Right ventricle myocardium inferior (tissue), 1 donor: ENCODE measurements at places on chromosomes 11 and 22. TPM values are rescaled to one million over a fixed set of nuclear protein-coding genes. Genes with fewer than 3 reads are reported as not detected.

DNA sequence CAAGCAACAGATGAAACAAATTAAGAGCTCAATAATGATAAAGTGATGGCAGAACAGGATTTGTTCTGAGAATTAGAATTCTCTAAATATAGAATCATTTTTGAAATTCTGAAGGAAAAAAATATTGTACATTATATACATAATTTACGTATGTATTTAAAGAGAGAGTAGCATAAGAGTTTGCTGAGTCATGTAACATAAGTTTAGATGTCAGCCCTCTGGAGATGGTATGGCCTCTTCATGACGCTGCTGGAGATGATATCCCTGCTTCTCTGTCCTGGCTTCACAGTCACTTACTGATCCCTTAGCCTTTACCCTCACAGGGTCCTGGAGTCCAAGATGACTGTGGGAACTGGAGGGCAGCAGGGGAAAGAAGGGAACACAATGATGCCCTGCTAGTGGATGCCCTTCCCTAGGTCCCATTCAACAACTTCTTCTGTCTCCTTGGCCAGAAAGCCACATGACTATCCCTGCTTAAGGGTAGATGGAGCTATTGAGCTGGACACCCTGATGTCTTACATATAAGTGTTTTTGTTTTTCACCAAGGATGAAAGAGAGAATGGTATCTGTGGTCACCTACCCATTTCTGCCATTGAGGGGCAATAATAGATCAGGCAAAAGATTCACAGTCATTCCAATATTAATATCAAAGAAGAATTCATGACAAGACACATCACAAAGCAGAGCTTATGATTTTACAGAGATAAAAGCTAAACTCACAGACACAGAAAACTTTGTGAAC is 753.1 kb downstream of the TBC1D22A start:
- DNase-seq, result no peak

Gene LRRN4CL
- 4.5 TPM for total RNA-seq

DNA sequence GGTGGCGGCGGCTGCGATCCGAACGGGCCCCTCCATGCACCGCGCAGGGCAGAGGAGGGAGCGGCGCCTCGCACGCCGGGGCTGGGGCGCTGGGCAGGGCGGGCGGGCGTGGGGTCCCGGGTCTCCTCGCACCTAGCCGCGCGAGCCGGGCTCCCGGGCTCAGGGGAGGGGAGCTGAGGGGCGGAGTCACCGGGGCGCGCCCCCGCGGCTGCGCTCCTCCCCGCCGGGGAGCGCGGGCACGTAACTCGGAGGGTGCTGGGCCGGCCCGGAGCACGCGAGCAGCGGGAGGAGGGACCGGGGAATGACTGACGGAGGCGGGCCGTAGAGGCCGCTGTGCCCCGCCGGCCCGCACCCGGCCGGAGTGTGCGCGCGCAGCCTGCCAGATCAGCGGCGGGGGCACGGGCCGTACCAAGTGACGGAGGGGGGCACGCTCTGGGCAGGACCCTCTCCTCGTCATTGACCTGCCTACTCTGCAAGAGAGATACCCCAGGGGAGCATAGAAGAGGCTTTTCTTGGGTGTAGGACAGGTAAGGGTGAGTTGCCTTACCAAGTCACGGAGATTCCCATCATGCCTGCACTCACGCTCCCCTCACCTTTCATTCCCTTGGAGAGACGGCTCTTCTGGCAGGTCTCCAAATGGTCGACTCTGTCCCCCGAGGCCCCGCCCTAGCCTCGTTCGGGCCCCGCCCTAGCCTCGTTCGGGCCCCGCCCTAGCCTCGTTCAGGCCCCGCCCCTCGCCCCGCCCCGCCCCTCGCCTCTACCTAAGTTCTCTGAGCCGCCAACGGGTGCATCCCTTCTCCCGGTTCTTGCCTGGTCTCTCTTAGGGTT is at the start of gene CDON:
Gene CDON (minus strand): TSS at position 188 of the 828 bp plus-strand sequence. CDS start 39,390 bp downstream, outside the sequence.
- DNase-seq, result peak; percentile 94

Gene SIPA1
- total RNA-seq, result 28.2 TPM

DNA sequence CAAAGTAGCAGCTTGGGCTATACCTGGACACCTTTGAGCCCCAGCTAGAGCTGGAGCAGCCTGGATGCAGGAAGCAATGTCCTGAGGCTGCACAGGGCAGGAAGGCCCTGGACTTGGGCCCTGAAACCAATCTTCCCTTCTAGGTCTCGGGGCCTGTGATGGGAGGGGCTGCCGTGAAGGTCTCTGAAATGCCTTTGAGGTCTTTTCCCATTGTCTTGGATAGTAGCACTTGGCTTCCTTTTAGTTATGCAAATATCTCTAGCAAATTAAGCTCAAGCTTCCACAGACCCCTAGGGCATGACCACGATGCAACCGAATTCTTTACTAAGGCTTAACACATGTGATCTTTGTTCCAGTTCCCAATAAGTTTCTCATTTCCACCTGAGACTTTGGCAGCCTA is 40.0 kb downstream of the LINC01488 start:
- no peak for DNase-seq

DNA sequence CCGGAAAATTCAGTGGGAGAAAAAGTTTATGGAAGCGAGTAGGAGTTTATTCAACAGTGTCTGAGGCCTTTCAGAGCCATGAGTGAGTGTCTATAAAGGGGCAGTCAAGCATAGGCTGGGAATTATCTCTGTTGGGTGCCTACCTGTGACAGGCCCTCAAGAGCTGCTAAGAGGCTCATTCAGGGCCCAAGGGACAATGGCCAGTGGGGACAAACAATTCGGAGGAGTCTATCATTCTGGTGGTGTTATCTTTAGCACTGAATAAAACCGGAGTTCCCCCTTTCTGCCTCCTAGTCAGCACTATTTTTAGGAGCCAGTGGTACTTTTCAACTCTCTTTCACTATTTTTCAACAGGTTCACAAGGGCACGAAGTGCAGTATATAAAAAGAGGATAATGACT is 89.5 kb upstream of the HTATIP2 start:
- DNase-seq, result no peak

GRCh38 chr11:26027887-26028286 is 304.0 kb upstream of the ANO3 start:
- no peak for DNase-seq

- DNase-seq, result no peak
Observed at GRCh38 chr11:128299132-128299726, 288.1 kb downstream of the ETS1 start.

Gene CCDC81
- total RNA-seq, result 0.22 TPM

DNA sequence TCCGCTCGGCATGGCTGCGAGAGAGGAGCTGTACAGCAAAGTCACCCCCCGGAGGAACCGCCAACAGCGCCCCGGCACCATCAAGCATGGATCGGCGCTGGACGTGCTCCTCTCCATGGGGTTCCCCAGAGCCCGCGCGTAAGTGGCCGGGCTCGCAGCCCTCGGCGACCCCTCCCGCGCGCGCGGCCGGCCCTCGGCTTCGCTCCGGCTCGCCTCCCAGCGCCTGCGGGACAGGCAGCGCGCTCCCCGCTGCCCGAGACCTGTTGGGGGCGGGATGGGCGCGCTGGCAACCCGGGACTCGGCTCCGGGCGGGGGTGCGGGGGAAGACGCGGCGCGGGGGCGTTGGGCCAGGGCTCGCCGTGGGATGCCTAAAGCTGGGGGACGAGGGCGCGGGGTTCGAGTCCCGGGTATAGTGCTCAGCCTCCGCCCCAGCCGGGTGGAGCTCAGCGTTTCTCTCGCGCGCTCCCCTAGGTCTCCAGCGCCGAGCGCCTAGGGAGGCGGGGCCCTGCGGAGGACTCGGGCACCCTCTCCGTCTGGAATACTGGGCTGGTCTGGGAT is 630 bp downstream of the UBASH3B start:
- DNase-seq, result peak; percentile 77

- no peak for DNase-seq
Observed at GRCh38 chr11:13955971-13956421, 6.5 kb upstream of the SPON1 start.

DNA sequence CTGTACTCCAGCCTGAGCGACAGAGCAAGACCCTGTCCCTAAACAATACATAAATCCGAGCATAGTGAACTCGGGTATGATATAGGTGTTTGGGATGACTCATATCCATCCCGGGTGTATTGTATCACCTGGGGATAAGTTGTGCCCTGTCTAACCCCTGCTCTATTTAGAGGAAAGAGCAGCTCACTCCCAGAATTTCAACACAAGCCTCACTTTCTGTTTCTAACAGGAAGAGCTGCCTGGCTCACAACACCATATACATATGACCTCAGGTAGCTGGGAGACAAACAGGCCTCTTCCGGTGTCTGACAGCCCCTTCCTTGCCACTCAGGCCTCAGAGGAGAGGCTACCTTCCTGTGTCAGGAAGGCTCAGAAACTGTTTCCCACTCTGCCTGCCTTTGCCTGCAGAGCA is 9.9 kb upstream of the MICALL1 start:
- no peak for DNase-seq

Gene THYN1
- 36.8 TPM for total RNA-seq

DNA sequence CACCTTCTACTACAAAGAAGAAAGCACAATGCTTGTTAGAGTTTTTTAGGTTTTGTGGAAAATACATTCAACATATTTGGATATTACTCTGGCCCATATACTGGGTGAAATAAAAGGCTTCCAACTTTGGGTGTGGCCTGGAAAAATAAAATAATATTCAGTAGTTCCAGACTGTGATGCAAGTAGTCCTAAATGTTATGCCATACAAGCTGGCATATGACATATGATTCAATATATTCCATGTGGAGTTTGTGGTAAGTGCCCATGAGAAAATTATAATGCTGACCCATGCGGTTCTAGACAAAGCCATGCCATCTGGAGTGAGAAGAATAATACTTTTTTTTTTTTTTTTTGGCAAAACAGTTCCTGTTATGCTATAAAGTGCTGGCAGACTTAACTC is 683.3 kb downstream of the LUZP2 start:
- DNase-seq, result no peak

Gene GAL3ST1
- total RNA-seq, result 0.19 TPM

Gene TMEM132A
- 6.3 TPM for total RNA-seq

- DNase-seq, result no peak
Observed at GRCh38 chr11:11409901-11410300, 56.9 kb upstream of the CSNK2A3 start.

DNA sequence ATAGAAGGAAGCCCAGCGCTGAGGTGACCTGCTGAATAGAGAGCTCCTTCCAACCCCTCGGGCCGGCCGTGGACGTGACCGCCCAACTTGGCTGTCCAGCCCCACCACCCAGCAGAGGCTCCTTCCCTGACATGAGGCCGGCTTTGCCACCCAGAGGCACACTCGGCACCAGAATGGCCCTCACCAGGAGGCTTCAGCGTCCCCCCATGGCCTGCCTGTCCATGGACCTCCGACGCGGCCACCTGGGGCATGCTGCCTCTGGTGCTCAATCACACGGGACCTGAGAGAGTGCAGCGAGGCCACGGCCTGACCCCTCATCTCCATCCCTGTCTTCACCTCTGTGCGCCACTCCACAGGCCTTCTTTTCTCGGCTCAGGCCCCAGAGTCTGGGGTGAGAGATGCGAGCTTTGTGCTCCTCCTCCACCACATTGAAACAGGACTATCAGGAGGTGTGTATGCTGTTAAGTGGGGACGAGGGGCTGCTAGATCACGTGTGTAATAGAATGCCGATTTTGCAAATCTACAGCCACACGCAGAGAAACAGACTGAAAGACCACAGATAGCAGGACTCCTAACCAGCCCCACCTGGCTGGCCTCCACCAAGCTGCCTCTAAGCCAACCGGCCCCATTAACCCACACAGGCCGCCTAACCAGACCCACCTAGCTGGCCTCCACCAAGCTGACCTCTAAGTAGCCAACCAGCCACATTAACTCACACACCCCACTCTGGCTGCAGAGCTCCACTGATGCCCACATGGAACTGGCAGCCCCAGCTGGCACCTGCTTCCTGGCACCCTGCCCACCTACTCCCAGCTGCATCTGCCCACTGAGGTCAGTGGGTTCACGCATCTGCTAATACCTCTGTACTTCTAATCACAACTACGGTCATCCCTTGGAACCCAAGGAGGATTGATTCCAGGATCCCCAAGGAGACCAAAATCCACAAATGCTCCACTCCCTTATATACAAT is 20.7 kb downstream of the LINC01488 start:
- DNase-seq, result no peak

DNA sequence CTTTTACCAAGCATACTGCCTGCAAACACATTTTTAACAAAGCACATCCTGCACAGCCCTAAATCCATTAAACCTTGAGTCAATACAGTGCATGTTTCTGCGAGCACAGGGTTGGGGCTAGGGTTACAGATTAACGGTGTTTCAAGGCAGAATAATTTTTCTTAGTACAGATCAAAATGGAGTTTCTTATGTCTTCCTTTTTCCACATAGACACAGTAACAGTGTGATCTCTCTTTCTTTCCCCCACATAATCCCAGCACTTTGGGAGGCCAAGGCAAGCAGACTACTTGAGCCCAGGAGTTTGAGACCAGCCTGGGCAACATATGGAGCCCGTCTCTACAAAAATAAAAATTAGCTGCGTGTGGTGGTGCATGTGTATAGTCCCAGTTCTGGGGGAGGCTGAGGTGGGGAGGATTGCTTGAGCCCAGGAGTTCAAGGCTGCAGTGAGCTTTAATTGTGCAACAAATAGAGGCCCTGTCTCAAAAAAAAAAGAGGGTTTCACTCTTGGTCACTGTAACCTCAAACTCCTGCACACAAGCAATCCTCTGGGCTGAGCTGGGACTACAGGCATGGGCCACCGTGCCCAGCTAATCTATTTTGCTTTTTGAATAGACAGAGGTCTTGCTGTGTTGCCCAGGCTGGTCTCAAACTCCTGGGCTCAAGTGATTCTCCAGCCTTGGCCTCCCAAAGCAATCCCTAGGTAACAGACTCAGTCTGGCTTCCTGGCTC is 19.7 kb upstream of the SLC3A2 start:
- no peak for DNase-seq

GRCh38 chr11:37503411-37504059 is 905.5 kb upstream of the RAG2 start:
- no peak for DNase-seq

GRCh38 chr11:2156416-2157182 is 4.4 kb downstream of the INS start:
- no peak for DNase-seq

DNA sequence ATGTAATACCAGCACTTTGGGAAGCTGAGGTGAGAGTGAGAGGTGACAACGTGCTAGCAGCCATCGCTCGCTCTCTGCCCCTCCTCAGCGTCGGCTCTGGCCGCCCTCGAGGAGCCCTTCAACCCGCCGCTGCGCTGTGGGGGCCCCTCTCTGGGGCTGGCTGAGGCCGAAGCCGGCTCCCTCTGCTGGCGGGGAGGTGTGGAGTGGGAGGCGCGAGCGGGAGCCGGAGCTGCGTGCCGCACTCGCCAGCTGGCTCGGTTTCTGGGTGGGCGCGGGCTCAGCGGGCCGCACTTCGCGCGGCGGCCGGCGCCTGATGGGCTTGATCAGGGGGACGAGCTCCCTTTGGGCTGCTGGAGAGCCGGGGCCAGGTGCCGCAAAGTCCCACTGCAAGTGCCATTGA is 98.9 kb upstream of the UBASH3B start:
- peak; percentile 58 for DNase-seq

- DNase-seq, result no peak
Observed at GRCh38 chr11:6530848-6531247, 33.8 kb downstream of the DNHD1 start.

DNA sequence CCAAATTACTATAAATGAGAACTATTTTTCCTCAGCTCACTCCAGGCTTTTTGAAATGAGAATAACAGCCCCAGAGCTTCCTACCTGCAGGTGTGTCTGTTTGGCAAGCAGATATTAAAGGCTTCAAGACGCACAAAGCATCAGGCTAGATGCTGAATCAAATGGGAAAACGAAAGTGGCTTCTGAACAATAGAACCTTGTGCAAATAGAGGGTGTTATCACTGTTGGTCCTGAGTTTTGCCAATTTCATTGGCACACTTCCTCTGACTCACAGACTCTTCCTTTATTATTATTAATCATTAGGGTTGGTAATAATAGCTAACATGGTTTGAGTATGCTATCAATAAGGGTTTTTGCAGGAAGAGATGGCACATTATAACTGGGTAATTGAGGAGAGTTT is 13.4 kb downstream of the SYT13 start:
- DNase-seq, result no peak

- DNase-seq, result no peak
Observed at GRCh38 chr22:44045145-44045544, 21.0 kb downstream of the PARVB start.
